T-helper 2 cell (primary cell): ENCODE measurements at places on chromosomes 12 and 14.

GRCh38 chr12:48194799-48195201 is 8.3 kb downstream of the OR10AD1 start:
- no peak for DNase-seq

DNA sequence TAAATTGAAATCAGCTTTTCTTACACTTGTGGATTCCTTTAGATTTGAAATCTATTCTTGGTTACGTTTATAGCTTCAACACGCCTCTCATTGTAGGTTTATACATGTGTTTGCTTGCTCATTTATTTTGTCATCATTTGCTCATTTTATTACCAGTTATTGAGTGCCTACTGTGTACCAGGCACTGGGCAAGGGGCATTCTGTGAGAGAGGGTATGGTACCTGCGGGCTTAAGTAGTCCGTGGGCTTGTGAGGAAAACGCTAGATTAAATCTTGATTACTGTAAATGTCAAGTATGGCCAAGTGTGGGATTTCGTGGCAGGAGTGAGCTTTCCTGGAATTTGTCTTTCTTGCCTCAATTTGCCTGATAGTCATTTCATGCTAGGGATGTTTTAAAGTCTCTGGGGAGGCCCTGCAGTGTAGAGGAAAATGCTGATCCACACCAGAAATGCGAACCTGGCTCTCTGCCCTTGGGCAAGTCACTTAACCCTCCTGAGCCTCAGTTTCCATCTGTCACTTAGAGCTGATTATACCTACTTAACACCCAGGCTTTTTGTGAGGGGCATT is 92.7 kb downstream of the CACNA1C start:
- DNase-seq: no peak

- DNase-seq: no peak
Measured at GRCh38 chr12:105724641-105725040, 394.1 kb downstream of the C12orf75 start.

- DNase-seq: no peak
Measured at GRCh38 chr12:27338473-27338872, 5.8 kb downstream of the BMAL2 start.

DNA sequence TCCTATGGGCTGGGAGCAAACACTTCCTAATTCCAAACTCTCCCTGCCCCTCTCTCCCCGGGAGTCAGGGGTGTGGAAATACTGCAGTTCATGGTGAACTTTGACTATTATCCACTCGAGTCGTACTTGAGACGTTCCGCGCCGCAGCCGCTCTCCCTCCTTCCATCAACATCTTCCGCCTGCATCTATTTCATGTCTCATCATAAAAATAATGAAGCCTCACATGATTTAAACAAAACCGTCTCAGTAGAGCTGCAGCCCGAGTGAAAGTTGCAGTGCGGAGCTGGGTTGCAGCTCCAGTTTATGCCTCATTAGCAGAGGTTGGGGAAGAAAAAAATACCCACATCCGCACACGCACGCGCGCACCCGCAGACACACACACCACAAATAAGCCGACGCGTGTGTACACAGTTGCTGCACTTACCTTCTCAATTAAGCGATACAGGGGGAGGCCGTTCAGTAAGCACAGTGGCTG is 283 bp downstream of the LMO3 start:
- DNase-seq: no peak

DNA sequence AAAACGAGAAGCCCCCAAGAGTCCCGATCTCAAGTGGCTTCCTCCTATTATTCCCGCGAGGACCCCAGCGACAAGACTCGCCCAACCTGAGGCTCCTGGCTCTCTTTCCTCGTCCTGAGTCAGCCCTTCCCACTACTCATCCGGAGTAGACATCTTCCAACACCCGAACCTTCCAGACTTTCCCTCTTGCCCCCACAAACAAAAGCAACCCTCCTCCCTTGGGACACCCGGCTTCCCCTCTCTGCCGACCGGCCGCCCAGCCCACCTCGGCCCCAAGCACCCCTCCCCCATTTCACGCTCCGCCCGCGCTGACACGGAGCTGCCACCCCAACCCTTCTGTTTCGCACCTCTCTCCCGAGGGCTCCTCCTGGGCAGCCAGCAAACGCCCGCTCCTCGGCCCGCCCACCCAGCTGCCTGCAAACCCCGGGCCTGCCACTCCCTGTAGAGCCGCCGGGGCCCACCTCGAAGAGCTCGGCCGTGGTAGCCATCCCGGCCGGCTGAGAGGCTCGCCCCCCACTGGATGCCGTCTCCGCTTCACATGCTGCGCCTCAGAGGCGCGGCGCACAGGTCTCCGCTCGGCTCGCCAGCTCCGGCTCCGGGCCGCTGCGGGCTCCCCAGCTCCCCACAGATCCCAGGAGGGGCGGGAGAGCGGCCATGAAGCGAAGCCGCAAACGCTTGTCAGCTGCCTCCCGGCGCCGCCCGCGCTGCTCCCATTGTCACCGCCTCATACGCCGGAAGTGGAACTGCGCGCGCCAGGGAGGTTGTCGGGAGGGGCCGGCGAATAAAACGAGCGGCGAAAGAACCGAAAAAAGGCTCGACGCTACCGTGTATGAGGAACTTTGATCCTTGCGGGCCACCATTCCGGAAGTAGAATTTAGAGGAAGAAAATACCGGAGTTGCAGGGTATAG is at the start of the genes AP5M1 and EXOC5:
AP5M1 (plus strand) TSS at position 811 of the 909 bp plus-strand sequence. CDS start 344 bp downstream, outside the sequence.
EXOC5 (minus strand) TSS at position 745 of the 909 bp plus-strand sequence; CDS start at position 488, 257 bp downstream.
- peak; percentile 97 for DNase-seq

- no peak for DNase-seq
Measured at GRCh38 chr14:92475451-92476187, 38.0 kb upstream of the RIN3 start.

- DNase-seq: no peak
Measured at GRCh38 chr12:80868576-80868975, 69.2 kb downstream of the LIN7A start.

- no peak for DNase-seq
Measured at GRCh38 chr12:15627995-15628945, 160.9 kb downstream of the EPS8 start.

GRCh38 chr12:68612697-68613096 is 2.0 kb downstream of the RAP1B start:
- DNase-seq: no peak

DNA sequence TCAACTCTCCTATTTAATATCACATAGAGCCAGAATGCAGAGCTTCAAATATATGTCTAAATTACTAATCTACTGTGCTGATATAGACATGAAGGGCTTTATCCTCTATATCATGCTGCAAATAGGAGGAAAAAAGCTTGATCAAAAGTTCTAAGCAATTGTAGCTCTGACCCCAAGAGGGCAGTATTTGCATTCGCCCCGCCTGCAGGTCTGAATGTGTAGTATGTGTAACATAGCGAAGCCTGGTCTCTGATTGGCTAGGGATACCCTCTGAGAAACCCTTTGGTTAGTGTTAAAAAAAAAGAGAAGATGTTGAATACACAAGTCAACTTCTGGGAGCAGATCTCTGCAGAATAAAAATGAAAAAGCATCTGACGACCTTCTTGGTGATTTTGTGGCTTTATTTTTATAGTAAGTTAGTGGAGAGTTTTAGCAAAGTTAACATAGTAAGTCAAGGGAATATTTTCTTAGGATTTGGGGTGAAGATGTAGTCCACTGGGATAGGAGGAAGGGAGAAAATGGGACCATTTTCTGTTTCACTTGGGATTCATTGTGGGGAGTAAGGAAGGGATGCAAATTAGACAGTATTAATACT is 151.6 kb upstream of the OR4E1 start:
- peak; percentile 80 for DNase-seq
